ENCODE measurements at places on chromosomes 3 and 15.
A peak's percentile ranks its signal among the peaks of the same experiment; 100 is the strongest.

DNA sequence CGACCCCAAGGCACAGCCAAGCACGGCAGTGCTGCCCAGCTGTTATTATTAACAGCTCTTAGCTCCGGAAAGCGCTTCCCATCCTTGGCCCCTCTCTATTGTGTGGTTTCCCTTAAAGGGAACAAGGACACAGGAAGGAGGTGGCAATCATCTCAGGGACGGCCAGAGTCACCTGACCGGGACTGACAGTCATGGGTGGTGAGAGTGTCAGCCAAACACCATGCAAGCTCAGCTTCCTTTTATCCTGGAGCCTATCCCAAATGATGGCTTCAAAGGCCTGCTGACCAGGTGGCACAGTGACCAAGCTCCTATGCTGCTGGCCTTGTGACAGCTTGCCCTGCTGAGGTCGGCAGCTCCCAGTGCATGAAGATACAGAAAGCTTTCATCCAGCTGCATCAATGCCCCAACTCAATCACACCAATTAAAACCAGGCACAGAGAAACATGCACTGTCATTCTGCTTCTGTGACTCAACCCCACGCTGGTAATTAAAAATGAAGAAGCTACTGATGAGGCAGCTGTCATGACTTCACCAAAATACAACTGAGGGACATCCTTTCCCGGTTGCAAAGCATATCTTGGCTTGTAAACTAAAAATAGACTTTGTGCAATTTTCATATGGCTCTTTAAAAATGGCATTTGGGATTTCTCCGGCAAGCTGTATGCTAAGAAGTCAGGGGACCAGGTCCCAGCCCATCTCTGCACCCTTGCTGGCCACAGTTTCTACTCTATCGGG, 34.0 kb downstream of the PCSK6 start:
- DNase-seq = no peak

DNA sequence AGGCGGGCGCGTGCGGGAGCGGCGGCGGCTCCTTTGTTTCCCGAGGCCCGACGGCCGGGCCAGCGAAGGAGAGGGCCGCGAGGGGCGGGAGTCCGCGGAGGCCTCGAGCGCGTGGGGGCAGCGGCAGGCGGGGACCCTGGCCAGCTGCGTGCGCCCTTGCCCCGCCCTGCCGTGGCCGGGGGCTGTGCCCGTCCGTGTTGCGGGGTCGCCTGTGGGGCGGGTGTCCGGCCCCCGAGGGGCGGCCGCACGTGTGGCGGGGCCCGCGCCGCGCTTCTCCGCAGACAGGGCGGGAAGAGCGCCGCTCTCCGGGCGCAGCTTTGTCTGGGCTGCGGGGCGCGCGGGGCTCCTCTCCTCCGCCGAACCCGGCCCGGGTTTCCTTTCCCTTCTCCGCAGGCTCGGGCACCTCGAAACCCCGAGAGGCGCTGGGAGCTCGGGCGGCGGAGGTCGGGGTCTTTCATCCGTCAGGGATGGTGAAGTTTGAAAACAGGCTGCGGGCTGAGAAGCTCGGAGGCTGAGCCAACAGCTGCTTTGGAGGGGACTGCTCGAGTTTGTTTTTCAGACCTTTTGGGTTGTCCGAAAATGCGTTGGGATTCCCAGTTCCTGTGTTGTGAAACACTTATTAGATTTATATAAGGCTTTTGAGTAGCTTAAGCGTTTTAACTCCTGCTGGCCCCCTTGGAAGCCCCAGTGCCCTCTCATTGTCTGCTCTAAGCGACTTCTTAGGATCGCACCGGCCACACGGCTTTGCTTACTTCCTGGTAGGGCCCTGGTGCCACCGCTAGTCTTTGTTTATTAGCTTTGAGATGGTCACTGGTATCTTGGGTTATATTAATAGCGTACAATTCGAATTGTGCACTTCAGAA, 817 bp downstream of the USP3 start:
- peak; percentile 52 for DNase-seq

GRCh38 chr3:186054792-186055352, 54.0 kb downstream of the ETV5 start:
- no peak for DNase-seq

DNA sequence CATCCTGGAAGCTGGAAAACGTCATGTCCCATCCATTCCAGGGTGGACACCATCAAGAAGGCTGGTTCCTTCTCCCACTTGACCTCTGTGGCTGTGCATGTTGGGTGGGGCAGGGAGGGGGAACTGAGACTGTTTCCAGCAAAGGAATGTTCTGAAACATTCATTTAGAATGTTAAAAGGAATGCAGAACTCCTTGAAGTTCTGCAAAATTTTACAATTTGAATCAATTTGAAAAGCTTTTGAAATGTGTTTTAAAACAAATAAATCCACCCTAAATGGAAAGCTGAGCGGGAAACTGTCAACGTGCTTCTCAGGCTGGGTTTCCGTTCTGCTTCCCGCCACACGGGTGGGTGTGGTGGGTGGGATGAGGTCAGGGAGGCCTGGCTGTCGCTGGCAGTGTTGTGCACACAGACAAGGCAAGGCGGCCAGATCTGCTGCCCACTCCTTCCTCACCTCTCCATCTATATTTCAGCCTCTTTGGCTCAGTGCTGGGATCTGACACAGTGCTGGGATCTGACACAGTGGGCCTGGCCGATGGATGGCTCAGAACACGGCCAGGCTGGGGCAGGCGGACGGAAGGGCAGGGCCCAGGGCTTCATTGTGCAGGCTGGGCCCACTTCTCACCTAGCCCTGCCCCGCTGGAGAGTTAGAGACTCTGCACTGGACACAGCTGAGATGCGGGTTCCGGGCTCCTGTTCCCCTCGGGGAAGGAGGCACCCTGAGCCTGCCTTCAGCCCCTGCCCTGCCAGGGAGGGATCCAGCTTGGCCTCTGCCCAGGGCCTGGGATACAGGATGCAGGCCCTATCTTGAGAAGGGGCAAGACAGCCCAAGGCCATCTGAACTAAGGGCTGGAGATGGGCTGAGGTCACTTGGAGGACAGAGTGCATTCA, 110.4 kb downstream of the TMEM266 start:
- DNase-seq = no peak

GRCh38 chr3:14558029-14558428, 17.9 kb upstream of the GRIP2 start:
- DNase-seq = no peak

GRCh38 chr3:119205209-119205608, 31.8 kb downstream of the UPK1B start:
- DNase-seq = no peak

DNA sequence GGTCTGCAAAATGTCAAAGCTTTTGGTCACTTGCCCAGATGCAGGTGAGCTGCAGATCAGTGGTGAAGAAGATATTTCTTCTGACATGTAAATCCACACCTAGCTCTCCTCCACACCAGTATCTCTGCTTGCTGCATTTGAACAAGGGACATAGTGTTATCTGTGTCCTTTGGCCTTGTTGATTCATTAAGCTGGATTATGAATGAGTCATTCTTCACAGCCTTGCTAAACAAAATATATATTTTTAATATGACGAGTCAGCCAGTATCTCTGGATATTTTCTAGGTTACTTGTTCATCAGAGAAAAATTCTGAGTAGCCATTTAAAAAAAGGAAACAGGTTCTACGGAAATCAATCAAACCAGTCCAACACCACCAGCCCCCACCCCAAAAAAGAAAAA, 190.6 kb upstream of the ADAMTS9 start:
- no peak for DNase-seq

DNA sequence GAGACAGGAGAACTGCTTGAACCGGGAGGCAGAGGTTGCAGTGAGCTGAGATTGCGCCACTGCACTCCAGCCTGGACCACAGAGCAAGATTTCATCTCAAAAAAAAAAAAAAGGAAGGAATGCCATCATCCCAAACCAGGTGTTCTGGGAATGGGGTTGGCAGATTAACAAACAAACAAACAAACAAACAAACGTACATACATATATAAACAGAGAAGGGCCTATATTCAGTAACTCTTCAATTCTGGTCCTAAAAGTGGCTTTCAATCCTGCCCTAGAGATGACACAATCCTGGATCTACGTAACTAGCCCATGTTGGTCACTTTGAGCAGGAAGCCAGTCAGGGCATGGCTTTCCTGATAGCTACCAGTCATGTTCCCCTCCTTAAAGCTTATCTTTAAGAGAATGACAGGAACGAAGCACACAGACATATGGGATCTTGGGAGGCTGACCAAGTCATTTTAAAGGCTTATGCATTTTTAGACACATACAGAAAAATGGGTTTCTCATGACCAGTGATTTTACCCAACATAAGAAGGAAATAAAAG, 29.9 kb upstream of the RAB11A start:
- DNase-seq = no peak

GRCh38 chr3:33217866-33218445, 654 bp downstream of the SUSD5 start:
- no peak for DNase-seq
